ENCODE measurements at places on chromosomes 13 and 19. TPM values are rescaled to one million over a fixed set of nuclear protein-coding genes. Genes with fewer than 3 reads are reported as not detected.

DNA sequence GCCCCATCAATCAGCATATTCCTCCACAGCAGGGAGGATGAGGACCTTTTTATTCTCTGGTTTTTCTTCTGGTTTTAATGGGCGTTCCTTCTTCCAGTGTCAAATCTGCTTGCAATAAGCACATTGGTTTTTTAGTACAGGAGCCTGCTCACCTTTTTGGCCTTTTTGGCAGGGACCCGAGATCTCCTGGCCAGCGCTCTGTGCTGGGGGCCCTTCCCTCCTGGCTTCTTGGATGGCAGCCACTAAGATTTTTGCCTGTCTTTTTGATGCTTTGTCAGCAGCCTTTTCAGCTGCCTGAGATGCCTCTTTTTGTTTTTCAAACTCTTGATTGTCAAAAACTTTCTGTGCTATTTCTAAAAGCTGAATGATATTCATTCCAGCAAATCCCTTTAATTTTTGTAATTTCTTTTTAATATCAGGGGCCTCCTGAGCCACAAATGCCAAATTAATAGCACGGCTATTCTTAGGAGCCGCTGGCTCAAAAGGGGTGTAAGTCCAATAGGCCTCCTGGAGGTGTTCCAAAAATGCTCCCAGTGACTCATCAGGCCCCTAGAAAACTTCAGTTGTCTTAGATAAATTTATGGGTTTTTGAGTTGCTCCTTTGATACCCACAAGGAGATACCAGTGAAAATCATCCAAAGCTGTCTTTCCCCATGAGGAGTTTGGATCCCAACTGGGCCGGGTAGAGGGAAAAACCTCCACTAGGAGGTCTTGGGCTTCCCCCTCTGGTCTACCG, 73.0 kb downstream of the ZNF100 start:
- no peaks in the 10 kb centered on the region for H3K27me3 ChIP-seq
- H3K4me3 ChIP-seq: no peak overlapping the region
- DNase-seq: no peak
- no peak overlapping the region for H3K27ac ChIP-seq

DNA sequence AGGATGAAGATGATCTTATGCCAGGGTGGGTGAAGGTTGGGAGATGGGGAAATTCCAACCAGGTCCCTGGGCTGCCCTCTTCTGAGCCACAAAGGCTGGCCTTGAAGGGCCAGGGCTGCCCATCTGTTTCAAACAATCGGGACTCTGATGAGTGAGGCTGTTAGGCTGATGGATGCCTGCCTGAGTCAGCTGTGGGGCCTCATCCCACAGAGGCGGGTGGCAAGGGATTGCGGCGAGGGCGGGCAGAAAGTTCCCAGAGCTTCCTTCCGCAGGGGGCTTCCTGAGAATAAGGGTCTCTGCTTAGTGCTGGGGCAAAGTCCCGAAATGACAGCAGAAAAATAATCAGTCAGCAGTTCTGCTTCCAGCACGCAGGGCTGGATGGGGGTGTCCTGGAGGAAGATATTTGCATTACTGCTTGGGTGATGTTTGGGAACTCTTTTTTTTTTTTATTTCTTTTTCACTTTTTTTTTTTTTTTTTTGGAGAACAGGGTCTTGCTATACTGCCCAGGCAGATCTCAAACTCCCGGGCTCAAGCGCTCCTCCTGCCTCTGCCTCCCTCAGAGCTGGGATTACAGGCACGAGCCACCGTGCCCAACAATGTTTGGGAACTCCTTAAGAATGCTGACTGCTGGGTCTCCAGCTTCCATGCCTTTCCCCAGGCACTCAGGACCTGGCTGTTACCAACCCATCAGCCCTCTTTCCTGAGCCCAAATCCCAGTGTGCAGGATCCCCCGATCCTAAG, 14.1 kb downstream of the SH3GL1 start:
- no peak for DNase-seq
- H3K36me3 ChIP-seq: peaks cover 16% of the 10 kb centered on the region
- no peak overlapping the region for H3K27ac ChIP-seq

DNA sequence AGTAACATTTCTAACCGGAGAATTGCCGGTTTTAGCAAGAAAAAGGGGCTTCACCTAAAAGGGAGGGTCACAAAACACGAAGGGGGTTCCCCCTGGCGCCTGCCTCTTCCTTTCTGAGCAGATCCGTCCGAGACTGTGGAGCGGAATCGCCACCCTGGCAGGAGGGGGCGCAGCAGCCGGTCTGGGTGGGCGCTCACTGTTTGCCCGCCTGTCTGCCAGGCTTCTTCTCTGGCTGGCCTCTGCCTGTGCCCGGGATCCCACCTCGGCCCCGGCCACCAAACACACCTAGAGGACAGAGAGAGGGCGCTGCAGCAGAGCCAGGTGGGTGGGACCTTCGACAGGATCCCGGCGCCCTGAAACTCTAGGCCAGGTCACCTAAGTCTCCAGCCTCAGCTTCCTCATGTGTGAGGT, 15.6 kb downstream of the LSM4 start:
- H3K27me3 ChIP-seq: no peaks in the 10 kb centered on the region
- H3K27ac ChIP-seq: no peak overlapping the region
- H3K36me3 ChIP-seq: peaks cover 39% of the 10 kb centered on the region
- peaks cover 8% of the 10 kb centered on the region for H3K4me1 ChIP-seq

The POU2F2 gene
- 2.6 TPM for total RNA-seq

GRCh38 chr19:10145031-10145430, 25.3 kb upstream of the EIF3G start:
- no peaks in the 10 kb centered on the region for H3K4me1 ChIP-seq
- H3K36me3 ChIP-seq: peaks cover 80% of the 10 kb centered on the region
- H3K27me3 ChIP-seq: no peaks in the 10 kb centered on the region

Measured in endodermal cell (in vitro differentiated cells).